ENCODE measurements at places on chromosomes 4 and X.

GRCh38 chr4:6568148-6568547 is 6.8 kb upstream of the MAN2B2 start:
- DNase-seq = no peak

- DNase-seq = no peak
These were observed 1.4 kb upstream of the ATP8A1 start for GRCh38 chr4:42658261-42658660.

- DNase-seq = no peak
These were observed 11.0 kb downstream of the ODAPH start for GRCh38 chr4:75566911-75567310.

- no peak for DNase-seq
These were observed 17.4 kb downstream of the C4orf51 start for GRCh38 chr4:145697332-145697731.

- no peak for DNase-seq
These were observed 1.8 kb upstream of the TMEM164 start for GRCh38 chrX:110000847-110001713.

GRCh38 chr4:53234111-53234510 is 131.8 kb downstream of the SCFD2 start:
- DNase-seq = no peak

GRCh38 chr4:139773560-139774318 is 108.1 kb downstream of the MGST2 start:
- no peak for DNase-seq

DNA sequence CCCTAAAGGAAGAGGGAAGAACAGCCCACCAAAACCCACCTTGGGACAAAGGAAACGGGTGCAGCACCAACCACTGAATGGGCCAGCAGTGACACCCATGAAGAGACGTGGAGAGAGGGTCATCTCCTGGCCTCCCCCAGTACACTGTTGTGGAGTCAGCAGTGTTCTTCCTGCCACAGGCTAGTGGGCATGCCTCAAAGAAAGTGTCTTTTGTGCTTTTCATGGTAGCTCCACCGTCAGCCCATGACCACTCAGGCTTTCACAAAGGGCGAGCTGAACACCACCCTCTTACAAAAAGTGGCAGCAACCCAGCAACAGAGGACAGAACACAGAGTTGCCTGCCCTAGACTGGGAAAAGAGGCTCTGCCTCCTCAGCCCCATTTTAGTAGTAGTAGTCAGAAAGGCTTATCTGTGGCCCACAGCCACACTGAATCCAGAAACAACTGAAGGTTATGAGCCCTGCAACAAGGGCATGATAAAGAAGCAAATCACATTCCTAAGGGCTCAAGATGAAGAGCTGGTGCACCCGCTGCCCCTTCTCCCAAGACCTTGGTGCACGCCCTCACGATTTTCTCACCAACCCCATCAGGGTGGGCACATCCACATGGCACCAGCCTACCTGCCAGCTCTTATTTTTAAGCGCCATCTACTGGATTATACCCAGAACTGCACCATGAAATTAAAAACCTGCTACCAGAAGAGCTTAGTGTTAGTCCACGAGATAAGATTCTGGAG is 53.1 kb downstream of the RAB28 start:
- no peak for DNase-seq

DNA sequence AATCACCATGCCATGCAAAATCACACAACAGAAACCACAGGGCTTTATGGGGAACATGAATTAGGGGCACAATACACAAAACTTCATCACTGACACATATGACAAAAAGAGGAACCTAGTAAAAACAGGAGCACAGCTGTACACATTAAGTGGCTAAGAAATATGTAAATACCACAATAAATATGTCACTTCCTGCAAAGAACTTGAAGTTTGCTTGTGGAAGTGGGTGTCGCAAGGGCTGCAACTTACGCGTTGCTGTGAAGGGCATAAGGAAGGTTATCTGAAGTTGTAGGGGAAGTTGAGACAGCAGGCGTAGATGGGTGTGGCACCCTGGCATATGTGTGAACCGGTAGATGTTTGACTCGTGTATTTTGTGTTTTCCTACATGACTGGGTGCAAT is 42.4 kb downstream of the CLCN4 start:
- DNase-seq = no peak

DNA sequence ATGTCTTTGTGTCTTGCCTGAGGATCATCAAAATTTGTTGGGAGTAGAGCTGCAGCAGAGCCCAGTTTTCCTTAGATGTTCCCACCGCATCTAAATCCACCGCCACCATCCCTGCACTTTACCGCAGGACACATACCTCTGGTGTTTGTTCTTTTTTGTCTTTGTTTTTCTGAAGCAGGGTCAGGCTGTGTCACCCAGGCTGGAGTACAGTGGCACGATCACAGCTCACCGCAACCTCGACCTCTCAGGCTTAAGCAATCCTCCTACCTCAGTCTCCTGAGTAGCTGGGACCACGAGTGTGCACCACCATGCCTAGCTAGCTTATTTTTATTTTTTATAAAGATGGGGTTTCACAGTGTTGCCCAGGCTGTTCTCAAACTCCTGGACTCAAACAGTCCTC is 4.6 kb downstream of the ENOPH1 start:
- no peak for DNase-seq

DNA sequence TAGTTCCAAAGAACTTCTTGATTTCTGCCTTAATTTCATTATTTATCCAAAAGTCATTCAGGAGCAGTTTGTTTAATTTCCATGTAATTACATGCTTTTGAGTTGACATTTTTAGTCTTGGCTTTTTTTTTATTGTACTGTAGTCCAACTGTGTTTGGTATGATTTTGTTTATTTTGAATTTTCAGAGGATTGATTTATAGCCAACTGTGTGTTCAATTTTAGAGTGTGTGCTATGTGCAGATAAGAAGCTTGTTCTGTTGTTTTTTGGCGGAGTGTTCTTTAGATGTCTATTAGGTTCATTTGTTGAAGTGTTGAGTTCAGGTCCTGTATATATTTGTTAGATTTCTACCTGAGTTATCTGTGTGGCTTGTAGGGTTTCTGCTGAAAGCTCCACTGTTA is 533.6 kb downstream of the TRAM1L1 start:
- DNase-seq = no peak

GRCh38 chrX:153549231-153549630 is 31.8 kb downstream of the ATP2B3 start:
- no peak for DNase-seq

GRCh38 chr4:22482250-22483127 is 33.4 kb downstream of the ADGRA3 start:
- no peak for DNase-seq

GRCh38 chr4:121164291-121164690 is at the start of gene TNIP3:
TSS of gene TNIP3 (minus strand) at chr4:121164321. CDS start at chr4:121164125, 196 bp downstream.
- DNase-seq = no peak

DNA sequence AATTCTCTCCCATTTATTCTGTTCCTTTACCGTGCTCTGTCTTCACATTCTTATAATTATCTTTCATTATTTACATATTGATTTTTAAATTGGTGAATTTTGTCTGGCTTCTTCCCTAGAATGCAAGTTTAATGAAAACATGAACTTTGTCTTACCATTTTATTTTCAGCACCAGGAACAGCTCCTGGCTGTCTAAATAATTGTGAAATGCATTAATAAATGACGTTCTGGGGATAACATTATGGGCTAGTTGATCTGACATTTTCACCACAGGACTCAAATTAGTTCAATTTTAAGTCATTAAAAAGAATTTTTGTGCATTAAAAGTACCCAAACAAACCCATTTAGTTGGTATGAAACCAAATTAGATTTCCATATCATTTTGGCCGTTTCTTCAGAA is 97.5 kb downstream of the KCTD8 start:
- no peak for DNase-seq

- no peak for DNase-seq
These were observed 133.4 kb downstream of the ATG4A start for GRCh38 chrX:108224727-108225621.

GRCh38 chr4:25702848-25703247 is 47.2 kb downstream of the SLC34A2 start:
- no peak for DNase-seq

DNA sequence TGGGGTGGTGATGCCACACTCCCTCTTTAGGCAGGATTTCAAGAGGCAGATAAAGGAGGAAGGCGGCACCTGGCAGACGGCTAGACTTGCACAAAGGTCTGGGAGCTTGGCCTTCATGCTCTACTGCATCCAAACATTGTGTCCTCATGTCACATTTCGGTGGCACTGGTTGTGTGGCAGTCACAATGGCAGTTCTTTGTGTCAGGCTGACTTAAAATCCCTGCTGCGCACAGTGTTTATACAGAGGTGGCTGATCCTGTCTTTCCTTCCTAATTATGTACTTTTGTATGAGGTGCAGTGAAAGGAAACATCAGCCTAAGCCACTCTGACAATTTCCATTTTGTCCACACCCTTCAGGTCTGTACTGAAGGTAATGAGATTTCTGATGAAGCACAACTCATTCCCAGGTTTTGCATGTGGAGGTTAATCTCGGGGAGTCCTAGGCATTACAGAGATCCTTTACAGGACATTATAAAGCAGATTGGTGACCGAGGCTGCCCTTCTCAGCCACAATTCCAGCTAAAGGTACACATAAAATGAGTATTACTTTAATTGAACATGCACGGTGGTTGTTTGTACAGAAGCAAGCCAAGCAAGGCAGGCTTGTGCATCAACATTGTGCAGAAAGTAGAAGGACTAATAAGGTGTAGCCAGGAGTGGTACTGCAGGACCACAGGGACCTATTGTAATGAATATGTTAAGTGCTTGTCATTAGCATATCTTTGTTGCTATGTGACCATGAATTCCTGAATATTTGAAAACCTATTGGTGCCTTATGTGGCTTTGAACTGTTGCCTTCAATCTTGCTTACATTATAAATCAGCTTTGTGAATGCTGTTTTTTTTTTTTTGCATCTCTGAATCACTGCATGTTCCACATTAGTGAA is 147.6 kb downstream of the STK32B start:
- no peak for DNase-seq

DNA sequence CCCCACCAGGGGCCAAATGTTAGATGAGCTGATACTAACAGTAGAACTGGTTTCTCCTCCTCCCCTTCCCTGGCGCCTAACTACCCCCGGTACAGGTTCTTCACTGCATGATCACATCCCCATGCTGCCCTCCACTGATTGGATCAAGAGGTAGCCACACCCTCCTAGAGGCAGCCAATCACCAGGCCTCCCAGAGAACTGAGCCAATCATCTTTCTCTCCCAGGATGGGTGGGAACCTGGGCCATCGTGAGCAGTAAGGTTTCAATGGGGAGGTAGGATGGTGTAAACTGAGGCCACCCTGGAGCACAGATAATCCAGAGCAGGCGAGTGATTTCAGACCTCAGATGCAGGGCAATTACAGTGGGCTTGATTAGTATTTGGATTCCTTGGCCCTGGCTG is 64.2 kb downstream of the PPP2R2C start:
- DNase-seq = no peak

- no peak for DNase-seq
These were observed 6.0 kb downstream of the EREG start for GRCh38 chr4:74370912-74371311.

GRCh38 chr4:76708971-76709771 is 188.8 kb downstream of the SOWAHB start:
- DNase-seq = no peak

DNA sequence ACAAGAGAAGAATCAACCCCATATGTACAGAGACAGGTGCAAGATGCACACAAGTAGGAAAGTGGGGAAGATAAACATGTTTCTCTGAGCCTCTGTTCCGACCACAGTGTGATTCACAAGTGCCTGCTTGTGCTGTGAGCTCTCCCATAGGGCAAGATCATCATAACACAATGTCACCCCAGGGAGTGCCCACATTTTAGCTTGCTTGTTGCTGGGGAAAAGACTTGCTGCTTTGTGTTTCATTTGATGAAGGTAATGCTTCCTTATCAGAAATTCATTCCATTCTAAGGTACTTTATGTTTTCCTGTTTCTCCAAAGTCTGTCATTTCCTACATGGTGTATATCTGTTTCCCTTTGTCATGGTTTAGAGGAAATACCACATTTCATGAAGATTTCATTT is 304.5 kb upstream of the DIPK2B start:
- DNase-seq = no peak

- DNase-seq = no peak
These were observed 118.8 kb downstream of the SMIM20 start for GRCh38 chr4:26032630-26033317.

DNA sequence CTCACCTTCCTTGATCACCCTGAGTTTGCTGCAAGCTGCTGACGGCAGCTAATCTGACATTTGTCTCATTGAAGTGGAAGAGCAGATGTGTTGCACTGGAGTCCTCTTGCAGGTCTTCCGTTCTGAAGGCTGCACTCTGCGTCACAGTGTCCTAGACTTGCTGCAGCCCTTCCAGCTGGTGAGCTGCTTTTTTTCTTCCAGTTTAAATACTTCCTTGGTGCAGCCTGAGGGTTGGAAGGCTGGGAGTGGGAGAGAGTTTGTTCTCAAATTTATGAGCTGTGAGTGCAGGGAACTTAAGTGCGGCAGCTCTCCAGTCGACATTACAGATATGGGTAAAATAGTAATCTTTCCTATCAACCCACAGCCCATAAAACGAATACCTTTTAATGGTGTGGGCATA is 303.6 kb upstream of the FAT1 start:
- no peak for DNase-seq

GRCh38 chr4:10917566-10917965 is 233.0 kb upstream of the CLNK start:
- no peak for DNase-seq

- no peak for DNase-seq
These were observed 41.2 kb downstream of the PRDM5 start for GRCh38 chr4:120881351-120881750.

- no peak for DNase-seq
These were observed 36.4 kb downstream of the PCDH19 start for GRCh38 chrX:100373673-100374072.

DNA sequence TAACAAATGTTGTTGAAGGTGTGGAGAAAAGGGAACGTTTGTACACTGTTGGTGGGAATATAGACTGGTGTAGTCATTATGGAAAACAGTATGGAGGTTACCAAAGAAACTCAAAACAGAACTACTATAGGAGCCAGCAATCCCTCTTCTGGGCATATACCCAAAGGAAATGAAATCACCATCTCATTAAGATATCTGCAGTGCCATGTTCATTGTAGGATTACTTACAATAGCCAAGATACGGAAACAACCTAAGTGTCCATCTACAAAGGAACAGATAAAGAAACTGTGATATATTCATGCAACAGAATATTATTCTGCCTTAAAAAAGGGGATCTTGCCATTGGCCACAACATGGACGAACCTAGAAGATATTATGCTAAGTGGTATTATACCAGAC is 22.2 kb downstream of the APBB2 start:
- no peak for DNase-seq

DNA sequence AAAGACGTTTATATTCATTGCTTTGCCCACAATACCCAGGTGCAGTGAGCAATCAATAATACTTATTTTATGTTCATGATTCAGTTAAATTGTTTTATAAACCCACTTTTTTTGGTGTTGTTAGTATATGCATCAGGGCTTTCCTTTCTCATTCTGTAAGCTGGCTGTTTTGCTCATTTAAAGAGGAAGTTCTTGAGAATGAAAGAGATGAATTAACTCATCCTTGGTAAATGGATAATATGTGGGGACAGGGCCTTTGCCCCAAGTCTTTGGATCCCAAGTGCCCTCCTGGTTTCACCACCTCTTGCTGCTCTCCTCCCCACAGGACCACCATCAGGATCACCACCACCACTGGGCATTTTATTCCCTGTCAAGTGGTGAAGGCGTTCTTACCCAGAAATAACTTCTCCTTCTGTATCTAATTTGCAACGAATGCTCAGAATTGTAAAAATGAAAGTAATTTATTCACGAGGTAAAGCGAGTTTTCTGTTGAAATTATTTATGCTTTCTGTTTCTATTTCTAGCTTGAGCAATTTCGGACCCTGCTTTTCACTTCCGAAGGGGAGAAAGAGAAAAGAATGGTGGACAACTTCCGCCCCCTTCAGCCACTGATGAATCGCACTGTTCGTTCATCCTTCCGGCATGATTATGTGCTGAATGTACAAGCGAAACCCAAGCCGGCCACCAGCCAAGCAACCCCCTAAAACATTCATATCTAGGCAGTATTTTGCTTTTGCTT is 8.2 kb upstream of the ZRSR2 start:
- DNase-seq = no peak
